ENCODE measurements at places on chromosomes 4 and X.

DNA sequence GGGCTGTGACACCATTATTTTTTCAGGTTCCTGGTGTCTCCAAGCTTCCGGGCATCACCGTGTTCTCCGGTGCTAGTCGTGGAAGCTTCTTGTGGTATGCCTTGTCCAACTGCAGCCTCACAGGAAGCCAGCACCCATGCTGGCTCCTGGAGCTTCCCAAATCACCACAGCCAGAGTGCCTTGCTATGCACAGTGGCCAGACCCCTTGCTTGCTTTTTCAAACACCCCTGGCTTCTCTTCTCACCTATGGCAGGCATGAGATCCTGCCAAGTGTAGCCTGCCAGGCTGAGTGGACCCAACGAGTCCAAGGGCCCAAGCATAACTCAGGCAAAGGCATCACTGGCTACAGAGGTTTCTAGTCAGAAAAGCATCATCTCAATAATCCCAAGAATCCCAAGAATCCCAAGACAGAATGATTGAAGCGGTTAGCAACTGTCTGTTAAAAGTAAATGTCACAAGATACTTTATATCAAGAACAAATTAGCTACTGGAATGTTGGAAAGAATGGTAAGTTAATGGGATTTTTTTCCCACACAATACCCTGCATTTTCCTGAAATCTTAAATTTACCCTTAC, 1522.9 kb downstream of the PCDH18 start:
- no peak for DNase-seq

GRCh38 chr4:163110442-163110841, 56.2 kb downstream of the NAF1 start:
- DNase-seq, result no peak

DNA sequence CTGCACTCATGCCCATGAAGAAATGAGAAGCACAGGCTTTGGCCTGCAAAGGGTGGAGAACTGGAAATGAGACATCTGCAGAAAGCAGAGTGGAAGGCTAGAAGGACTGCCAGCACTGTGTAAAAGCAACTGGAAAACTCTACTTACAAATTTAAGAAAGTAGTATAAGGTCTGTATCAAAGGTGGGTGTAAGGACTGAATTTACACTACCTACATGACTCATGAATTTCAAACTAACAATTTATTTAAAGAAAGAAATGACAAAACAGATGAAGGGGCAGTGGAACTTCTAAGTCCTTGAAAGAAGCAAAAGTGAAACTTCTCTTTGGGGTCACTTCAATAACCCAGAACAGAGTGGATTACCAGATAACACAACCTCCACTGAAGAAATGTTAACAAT, 71.2 kb downstream of the SLC10A7 start:
- no peak for DNase-seq

DNA sequence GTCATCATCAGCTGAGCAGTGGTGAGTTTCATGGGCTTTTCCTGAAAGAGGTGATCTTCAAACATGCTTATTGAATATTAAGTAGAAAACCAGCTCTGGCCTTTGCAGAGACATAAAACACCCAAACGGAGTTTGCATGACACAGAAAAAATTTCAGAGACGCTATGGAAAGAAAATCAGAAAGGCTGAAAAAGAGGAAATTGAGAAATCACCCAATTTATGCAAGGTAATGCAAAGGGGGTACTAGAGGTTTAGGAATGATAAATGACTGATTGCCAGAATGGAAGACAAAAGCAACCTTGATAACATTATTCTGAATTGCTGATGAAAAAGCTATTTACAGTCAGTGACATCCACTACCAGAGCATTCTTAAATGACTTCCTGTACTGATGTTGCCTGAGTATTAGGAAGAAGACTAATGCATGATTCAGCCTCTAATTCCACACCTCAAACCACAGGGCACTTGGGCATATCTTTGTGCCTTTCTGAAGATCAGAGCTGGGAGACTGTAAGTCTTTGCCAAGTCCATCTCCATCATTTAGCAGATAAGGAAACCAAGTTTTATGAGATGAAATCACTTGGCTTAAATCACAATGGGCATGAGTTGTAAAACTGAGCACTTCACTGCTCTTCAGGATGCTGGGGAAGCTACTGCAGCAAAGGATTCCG, 565.7 kb downstream of the PPARGC1A start:
- DNase-seq, result peak; percentile 40

GRCh38 chr4:168634276-168634802, 137.5 kb downstream of the PALLD start:
- peak; percentile 73 for DNase-seq

- DNase-seq, result no peak
Observed at GRCh38 chr4:145307120-145307519, 126.7 kb upstream of the OTUD4 start.

GRCh38 chr4:98411731-98412130, 150.5 kb downstream of the RAP1GDS1 start:
- no peak for DNase-seq

DNA sequence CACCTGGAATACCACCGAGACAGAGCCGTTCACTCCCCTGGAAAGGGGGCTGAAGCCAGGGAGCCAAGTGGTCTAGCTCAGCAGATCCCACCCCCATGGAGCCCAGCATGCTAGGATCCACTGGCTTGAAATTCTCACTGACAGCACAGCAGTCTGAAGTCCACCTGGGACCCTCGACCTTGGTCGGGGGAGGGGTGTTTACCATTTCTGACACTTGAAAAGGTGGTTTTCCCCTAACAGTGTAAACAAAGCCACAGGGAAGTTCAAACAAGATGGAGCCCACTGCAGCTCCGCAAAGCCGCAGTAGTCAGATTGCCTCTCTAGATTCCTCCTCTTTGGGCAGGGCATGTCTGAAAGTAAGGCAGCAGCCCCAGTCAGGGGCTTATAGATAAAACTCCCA, 243.2 kb downstream of the RASL11B start:
- no peak for DNase-seq

- DNase-seq, result no peak
Observed at GRCh38 chrX:103439161-103439560, 62.8 kb downstream of the BEX3 start.

DNA sequence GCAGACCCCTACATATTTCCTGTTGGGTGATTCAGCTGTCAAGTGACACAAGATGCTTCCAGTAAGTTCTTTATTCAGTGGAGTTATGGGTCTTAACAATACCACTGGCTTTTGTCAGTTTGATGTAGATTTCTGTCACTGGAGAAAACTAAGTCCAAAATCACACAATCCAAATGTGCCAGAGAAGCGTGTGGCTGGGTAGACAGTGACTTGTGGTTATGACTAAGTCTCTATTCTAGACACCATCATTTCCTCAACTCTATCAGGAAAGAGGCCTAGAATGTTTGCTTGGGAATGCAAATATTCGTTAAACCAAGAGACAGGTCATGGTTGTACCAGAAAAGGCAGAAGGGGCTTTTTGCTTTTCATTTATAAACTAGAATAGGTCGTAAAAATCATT, 54.4 kb upstream of the HS3ST1 start:
- DNase-seq, result no peak

DNA sequence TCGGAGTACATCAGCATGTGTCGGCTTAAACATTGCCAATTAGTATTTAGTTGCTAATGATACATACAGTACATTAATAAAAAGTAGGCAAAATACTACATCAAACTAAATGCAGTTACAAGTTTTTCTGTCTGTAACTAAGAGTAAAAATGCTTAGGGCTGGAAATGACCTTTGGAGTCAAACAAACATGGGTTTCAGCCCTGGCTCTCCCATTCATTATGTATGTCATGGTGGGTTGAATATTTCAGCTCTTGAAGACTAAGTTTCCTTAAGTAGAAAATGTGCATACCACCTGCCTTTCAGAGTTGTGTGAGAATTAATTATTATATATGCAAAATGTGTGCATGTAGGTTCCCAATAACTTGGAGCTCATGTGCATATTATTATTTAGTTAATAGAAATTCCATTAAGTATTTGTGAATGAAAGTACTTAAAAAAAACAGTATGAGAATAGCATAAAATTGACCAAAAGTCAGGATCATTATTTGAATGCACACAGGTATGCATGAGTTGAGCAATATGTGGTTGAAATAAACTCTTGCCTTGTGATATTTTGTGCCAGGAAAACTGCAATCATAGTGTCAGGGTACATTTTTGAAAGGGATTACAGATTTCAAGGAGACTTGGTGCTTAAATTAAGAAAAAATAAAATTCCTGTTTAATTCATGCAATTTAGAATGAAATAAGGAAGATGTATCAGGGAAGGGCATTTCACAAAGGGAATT, 2048.7 kb downstream of the PCDH7 start:
- DNase-seq, result no peak

- peak; percentile 3 for DNase-seq
Observed at GRCh38 chr4:170990989-170991589, 822.1 kb upstream of the GALNTL6 start.

DNA sequence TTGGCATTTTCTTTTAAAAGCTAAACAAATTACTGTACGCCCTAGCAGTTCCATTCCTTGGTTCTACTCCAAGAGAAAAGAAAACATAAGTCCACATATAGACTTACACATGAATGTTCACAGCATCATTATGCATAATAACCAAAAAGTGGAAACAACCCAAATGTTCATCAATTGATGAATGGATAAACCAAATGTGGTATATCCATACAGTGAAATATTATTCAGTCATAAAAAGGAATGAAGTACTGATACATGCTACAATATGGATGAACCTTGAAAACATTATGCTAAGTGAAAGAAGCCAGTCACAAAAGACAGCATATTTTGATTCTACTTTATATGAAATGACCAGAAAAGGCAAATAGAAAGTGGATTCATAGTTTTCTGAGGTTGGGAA, 36.5 kb downstream of the MED14 start:
- no peak for DNase-seq

DNA sequence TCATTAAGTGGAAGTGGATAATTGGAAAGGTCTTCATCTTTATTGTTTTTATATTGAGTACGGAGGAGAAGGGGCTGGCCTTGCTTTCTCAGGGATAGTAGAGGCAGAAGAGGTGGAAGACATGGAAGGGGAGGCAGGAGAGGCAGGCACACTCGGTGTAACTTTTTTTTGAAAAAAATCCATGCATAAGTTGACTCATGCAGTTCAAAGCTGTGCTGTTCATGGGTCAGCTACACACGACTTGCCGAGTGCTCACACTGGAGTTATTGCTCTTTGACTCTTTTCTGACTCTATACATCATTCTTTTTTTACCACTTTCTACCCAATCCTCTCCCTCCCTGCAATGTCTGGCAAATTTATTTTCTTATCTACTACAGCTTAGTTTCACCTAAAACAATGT, 158.3 kb upstream of the AADAT start:
- no peak for DNase-seq

- no peak for DNase-seq
Observed at GRCh38 chr4:118398226-118399090, 45.7 kb upstream of the PRSS12 start.

GRCh38 chr4:41154814-41155177, 59.5 kb downstream of the APBB2 start:
- no peak for DNase-seq

GRCh38 chrX:29587107-29587506, 628.3 kb upstream of the MAGEB2 start:
- DNase-seq, result no peak

GRCh38 chr4:52996261-52997131, 134.4 kb downstream of the RASL11B start:
- no peak for DNase-seq

DNA sequence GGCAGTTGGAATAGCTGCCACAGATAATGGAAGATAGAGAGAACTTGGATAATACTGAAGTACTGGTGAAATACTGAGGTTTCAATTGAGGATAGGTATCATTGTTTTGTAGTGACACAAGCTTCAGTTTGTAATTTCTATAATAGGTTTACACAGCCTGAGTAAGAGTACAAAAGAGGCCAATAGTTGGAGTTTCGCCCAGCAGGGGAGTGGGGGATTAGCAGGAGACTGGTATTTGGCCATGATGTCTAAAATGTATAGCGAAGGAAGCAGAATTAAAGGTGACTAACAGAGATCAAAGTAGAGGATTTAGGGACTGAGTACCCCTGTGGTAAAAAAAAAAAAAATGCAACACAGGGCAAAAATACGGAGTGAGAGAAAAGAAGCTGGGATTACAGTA, 129.5 kb downstream of the KCTD8 start:
- DNase-seq, result no peak

DNA sequence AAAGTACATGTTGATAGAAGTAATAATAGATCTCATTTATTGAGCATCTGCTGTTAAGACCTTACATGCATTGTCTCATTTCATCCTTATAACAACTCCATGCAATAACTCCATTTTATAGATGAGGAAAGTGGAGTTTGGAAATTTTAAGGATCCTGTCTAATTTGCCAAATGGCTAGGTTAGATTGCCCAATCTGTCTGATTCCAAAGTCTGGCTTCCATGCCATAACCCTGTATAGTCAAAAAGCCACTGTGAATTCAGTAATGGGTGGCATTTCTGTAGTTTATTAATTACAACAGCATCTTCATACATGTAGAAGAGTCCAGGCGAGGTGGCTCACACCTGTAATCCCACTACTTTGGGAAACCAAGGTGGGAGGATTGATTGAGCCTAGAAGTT, 8.8 kb upstream of the ELOVL6 start:
- DNase-seq, result no peak

GRCh38 chrX:133323431-133323830, 91.9 kb downstream of the GPC4 start:
- DNase-seq, result no peak

- no peak for DNase-seq
Observed at GRCh38 chrX:9211269-9211668, 177.3 kb upstream of the FAM9B start.

- peak; percentile 9 for DNase-seq
Observed at GRCh38 chr4:157172011-157172410, 48.5 kb upstream of the GRIA2 start.

DNA sequence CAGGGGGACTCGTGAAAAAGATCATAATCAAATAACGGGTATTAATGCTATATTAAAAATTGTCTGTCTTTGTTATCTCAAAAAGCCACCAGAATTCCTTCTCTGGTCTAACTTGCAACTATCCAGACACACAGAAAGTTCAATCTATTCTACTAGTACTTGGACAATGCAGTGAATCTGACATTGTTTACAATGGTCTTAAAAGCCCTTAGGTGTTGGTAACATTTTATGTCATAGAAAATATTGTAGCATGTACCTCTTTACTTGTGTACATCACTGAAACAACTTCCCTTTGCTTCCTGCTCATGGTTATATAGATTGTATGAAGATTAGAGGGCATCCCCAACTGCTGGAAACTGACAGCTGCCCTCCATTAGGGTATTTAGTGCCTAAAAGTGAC, 71.1 kb upstream of the PPP3CA start:
- no peak for DNase-seq

GRCh38 chrX:127708155-127708554, 344.0 kb downstream of the ACTRT1 start:
- no peak for DNase-seq

GRCh38 chrX:69551421-69552009, 47.4 kb downstream of the NALF2 start:
- no peak for DNase-seq

DNA sequence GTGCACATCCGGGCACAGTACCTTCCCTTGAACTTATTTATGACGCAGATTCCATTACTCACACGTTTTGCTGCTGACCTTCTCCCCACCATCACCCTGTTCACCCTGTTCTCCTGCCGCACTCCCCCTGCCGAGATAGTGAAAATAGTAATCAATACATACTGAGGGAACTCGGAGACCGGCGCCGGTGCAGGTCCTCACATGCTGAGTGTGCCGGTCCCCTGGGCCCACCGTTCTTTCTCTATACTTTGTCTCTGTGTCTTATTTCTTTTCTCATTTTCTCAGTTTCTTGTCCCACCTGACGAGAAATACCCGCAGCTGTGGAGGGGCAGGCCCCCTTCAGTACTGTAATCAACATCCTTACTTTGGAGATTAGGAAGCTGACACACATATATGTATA, 1337.1 kb upstream of the PABPC4L start:
- DNase-seq, result no peak

- no peak for DNase-seq
Observed at GRCh38 chrX:46694549-46694948, 64.4 kb downstream of the SLC9A7 start.

Data from HS-5 (cell line).